ENCODE measurements at places on chromosomes 5 and 9. TPM values are rescaled to one million over a fixed set of nuclear protein-coding genes. Genes with fewer than 3 reads are reported as not detected.

The GABRA6 gene
- total RNA-seq = 0.25 TPM

The GRM6 gene
- total RNA-seq = under 0.01 TPM

The CNTRL gene
- total RNA-seq = 12.0 TPM

The C5orf52 gene
- not detected for total RNA-seq

The NXNL2 gene
- total RNA-seq = 0.49 TPM

The SV2C gene
- total RNA-seq = 1.5 TPM

The TIMD4 gene
- not detected for total RNA-seq

The PTGES gene
- total RNA-seq = 2.0 TPM

The DMGDH gene
- total RNA-seq = 2.0 TPM

The ORM2 gene
- total RNA-seq = not detected

The FOXI1 gene
- not detected for total RNA-seq

The GFPT2 gene
- total RNA-seq = 8.9 TPM

The ATP10B gene
- total RNA-seq = 3.9 TPM

The ZBTB43 gene
- total RNA-seq = 51.9 TPM

The SFXN1 gene
- 41.1 TPM for total RNA-seq

Measured in temporal lobe (tissue), 4 donors.